ENCODE measurements at places on chromosomes 3 and 15. TPM values are rescaled to one million over a fixed set of nuclear protein-coding genes. Genes with fewer than 3 reads are reported as not detected.

GRCh38 chr3:157086060-157086750 is 73.7 kb downstream of the CCNL1 start:
- DNase-seq: no peak

GRCh38 chr15:35320158-35320780 is 225.7 kb downstream of the DPH6 start:
- no peak for DNase-seq

DNA sequence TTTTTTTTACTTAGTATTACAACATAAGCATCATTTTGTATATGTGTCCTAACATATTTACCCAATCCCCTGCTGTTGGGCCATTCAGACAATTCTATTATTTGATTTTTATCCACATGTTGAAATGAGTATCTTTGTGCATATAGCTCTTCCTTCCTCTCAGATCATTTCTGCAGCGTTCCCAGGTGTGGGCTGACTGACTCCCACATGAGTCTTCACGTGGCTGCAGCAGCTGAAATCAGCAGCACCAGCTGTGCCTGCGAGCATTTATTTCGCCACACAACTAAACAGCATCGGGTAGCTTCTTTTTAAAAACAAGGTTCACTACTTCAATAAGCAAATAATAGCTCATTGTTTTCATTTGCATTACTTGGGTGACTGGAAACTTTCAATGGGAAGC is 44.5 kb upstream of the PDE8A start:
- no peak for DNase-seq

SGO1 gene
- 0.83 TPM for total RNA-seq

CCNB2 gene
- total RNA-seq: 2.2 TPM

All from mucosa of gallbladder (tissue), 1 donor.